ENCODE measurements at places on chromosomes 7 and 10.

GRCh38 chr7:108430664-108431063, 25.6 kb downstream of the NRCAM start:
- no peak for DNase-seq

DNA sequence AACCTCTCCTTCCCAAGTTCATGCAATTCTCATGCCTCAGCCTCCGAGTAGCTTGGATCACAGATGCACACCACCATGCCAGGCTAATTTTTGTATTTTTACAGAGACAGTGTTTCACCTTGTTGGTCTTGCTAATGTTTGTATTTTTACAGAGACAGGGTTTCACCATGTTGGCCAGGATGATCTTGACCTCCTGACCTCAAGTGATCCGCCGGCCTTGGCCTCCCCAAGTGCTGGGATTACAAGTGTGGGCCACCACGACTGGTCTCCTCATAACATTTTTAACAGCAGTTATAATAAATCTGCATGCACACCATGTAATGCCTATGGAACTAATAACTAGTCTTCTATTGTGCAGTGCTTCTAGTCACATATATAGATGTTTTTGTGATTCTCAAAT, 123.8 kb upstream of the VKORC1L1 start:
- no peak for DNase-seq

DNA sequence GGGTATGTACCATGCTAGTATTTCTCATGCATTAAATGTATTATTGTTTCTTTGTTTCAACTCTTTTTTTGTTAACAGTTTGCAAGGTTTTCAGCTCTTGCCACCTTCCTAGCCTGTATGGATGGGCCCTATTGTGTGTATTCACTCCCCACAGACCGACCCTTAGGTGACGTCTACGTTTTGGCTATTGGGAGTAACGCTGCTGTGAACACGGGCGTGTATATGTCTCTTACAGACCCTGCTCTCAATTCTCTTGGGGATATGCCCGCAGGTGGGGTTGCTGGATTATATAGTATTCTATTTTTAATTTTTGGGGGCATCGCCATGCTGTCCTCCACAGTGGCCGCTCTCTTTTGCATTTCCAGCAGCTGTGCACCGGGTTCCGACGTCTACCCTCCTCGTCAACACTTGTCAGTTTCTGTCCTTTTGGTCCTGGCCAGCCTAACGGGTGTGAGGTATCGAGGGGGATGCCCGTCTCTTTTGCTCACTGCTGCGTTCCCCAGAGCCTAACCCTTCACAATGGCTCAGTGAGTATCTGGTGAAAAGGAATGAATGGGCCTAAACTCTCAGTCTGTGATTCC, 64.1 kb upstream of the GNA12 start:
- DNase-seq = no peak

DNA sequence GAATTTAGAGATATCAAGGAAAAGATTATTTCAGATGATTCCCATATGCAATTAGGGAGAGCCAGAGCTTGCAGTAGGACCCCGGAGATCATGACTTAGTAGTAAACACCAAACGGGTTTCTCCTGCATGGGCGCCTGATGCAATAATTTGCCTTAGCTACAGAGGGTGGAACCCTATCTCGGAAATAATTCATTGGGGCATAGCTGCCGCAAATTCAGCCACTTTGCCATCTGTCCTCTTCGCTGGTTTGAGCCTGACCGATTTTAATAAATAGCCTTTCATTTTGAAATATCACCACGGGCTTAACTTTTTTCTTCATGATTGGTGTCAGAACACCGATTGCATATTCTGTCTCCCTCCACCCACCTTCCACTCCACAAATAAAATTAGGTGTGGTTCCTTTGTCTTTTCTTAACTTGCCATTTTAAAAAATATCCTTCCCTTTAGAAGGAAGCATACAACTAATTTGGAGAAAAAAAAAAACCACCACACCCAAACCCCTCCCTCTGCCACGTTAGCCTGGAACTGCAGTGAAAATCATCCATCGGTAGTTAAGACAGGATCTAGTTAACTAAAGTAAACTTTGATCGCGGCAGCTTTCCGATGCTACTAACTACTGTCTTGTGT, 1.4 kb downstream of the GARS1 start:
- DNase-seq = no peak

GRCh38 chr7:77651575-77652162, 44.6 kb upstream of the RSBN1L start:
- no peak for DNase-seq

Measured in activated T-cell treated with anti-CD3 and anti-CD28 coated beads for 24 hours (primary cell).